ENCODE measurements at places on chromosomes 13 and 19.

DNA sequence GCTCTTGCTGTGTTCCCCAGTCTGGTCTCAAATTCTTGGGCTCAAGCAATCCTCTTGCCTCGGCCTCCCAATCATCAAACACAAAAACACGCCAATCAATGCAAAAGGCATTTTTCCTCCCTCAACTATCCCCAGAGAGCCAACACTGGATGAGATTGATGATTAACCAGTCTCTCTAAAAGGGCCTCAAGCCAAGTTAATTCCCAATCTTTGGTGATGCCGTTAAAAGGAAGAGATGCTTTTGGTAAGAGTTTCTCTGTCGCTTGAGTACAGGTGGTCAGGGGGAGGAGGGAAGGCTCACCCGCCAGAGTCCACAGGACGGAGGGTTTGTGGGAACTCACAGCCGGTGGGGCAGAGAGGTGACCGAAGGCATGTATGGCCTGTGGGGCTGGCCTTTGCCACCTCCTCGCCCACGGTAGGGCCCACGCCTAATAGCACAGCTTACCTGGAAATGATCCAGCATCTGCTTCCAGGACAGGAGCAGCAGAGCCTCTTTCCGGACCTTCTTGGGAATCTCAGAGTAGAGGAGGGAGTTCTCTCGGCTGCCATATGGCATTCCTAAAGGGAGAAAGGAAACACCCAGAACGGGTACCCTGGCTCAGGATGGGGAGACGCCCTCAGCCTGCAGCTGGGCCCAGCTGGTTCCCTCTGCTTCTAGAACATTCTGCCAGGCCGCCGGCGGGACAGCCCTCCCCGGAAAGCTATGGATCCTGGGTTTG, 18.1 kb downstream of the DPP9 start:
- no peak for DNase-seq

- DNase-seq: no peak
Measured at GRCh38 chr13:68261105-68261504, 1031.0 kb upstream of the PCDH9 start.

GRCh38 chr19:1417145-1417544, 9.8 kb downstream of the DAZAP1 start:
- no peak for DNase-seq

GRCh38 chr13:100182900-100183490, 94.1 kb downstream of the PCCA start:
- no peak for DNase-seq

Data from EL (cell line).